Sciatic nerve (tissue), 2 donors: ENCODE measurements at places on chromosomes 2 and 18.

GRCh38 chr2:157447741-157448140 is 3.9 kb upstream of the CYTIP start:
- DNase-seq: no peak

GRCh38 chr2:38556006-38556801 is 46.5 kb downstream of the HNRNPLL start:
- DNase-seq: no peak

DNA sequence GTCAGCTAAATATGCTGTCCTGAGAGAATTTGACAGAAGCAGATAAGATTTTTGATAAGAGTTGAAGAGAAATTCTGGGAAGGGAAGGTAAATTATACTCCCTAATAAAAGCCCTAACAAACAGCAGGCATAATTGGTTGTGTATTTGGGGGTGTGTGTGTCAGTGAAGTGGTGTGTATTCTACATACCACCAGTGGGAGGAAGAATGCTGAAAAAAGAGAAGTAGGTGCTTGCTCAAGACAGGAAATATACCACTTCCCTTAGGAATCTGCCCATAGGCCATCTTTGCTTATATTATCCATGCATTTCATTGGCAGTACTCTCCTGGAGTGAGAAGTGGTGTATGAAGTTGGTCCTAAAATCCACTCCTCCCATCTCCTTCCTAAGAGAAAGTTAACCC is 76.2 kb downstream of the FMNL2 start:
- no peak for DNase-seq

- no peak for DNase-seq
These were observed 147.0 kb downstream of the HDAC4 start for GRCh38 chr2:239253701-239254436.

- DNase-seq: no peak
These were observed 2.1 kb downstream of the PROKR1 start for GRCh38 chr2:68645523-68645922.

- no peak for DNase-seq
These were observed 634.6 kb downstream of the ERBB4 start for GRCh38 chr2:211903961-211904360.
